ENCODE measurements at places on chromosomes 7 and 10.
A peak's percentile ranks its signal among the peaks of the same experiment; 100 is the strongest.

GRCh38 chr7:74388880-74389415 lies 64.8 kb upstream of the GTF2IRD1 start:
- no peak for DNase-seq

GRCh38 chr7:25216837-25217236 lies 11.4 kb downstream of the NPVF start:
- peak; percentile 60 for DNase-seq

- DNase-seq = peak; percentile 34
These were observed 200.3 kb upstream of the LYZL2 start for GRCh38 chr10:30829901-30830300.

DNA sequence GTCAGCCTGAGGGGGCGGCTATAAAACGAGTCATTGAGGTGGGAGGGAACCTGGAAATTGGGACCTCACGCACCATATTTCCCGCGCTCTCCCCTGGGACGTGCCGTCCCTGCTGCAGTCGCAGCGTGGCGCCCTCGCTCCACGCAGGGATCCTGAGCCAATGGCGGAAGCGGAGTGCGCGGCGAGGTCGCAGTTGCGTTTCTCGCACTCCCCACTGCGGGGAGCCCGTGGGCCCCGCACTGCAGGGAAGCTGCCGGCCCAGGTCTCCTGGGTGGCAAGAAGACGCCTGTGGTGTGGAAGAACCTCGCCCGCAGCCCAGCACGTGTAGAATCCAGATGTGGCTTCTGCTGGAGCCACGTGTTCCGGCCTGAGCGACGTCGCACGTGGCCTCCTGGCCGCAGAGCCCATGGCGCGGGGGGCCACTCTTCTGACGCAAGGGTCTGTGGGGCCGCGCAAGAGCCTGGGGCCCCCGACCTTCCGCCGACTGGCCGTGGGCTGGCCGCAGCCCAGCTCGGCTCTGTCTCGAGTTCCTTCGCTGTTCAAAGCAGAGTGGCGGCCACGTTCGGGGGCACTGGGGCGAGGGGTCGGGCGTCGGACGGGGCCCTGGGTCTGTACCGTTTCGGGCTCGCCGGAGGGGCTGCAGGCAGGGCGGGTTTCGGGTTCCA lies 26.4 kb downstream of the HIF1AN start:
- DNase-seq = peak; percentile 64

DNA sequence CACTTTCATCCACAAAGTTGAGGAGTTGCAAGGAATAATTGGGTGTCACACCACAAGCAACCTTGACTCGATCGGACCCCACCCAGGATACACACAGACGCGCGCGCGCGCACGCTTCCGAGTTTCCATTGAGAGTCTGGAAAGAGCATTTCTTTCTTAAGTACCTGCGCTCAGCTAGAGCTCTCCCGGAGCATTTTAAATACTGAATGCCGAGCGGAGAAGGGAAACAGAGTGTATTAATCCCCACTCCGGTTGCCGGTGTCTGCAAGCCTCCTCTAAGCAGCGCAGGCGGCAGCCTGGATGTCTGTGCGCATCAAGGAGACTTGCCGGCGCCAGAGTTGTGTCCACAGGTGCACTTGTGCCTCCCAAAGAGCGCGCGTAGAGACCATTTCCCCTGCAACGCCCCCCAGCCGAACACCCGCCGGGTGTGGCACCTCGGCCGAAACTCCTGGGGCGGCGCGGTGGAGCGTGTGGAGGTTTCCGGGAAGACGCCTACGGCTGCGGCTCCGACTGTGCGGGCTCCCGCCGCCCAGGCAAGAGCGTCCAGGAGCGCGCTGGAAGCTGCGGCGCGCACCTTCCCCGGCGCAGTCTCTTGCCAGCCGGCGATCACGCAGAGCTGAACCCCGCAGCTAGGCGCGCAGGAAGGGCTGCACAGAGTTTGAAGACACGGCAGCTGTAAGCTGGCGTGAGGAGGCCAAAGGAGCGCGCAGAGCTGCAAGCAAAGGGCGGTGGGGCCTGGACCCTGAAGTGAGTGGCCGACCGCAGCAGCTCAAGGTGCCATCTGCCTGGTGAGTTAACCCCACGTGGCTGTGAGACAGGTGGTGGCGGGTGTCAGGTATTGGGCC lies 1.1 kb upstream of the FEZF1 start:
- no peak for DNase-seq

All from M059J (cell line).